Cardiac muscle cell (in vitro differentiated cells and primary cell): ENCODE measurements at places on chromosomes 2 and 18. TPM values are rescaled to one million over a fixed set of nuclear protein-coding genes. Genes with fewer than 3 reads are reported as not detected.

DNA sequence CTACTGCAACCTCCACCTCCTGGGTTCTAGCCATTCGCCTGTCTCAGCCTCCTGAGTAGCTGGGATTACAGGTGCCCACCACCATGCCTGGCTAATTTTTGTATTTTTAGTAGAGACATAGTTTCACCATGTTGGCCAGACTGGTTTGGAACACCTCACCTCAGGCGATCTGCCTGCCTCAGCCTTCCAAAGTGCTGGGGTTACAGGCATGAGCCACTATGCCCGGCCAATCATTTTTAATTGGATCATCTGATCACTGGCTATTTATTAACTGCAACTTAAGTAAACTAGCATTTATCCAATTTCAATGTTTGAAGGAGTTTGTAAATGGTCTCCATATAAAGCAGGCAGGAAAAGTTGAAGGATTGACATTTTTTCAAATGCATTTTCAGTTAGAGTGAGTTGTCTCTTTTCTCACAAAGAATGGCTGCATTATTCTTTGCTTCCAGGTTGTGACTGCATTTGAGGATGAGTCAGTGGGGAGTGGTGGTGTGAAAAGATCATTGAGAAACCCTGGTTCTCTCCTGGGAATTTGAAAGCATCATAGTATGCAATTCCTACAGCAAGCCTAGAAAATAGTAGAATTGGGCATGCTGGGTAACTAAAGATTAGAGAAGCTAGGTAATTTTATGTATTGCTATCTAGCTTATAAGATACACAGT is 431.1 kb upstream of the ZEB2 start:
- peak; percentile 88 for DNase-seq
- H3K36me3 ChIP-seq: no peaks in the 10 kb centered on the region
- H3K27ac ChIP-seq: no peak overlapping the region
- no peak overlapping the region for H3K4me3 ChIP-seq

DNA sequence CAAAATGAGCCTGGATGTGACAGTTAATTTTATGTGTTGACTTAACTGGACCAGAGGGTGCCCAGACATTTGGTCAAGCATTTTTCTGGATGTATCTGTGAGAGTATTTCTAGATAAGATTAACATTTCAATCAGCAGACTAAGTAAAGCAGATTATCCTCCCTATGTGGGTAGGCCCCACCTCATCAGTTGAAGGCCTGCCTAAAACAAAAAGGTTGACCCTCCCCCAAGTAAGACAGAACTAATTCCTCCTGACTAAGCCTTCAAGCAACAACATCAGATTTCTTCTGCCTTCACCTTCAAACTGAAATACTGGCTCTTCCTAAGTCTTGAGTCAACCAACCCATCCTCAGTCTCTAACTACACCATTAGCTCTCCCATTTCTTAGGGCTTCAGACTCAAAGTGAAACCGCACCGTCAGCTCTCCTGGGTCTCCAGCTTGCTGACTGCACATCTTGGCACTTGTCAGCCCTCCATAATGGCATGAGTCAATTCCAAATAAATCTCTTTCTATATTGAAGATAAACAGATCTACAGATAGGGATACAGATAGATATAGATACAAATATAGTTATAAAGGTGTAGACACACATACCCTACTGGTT is 47.9 kb downstream of the MEMO1 start:
- H3K4me1 ChIP-seq: peaks cover 5% of the 10 kb centered on the region
- no peak for DNase-seq
- H3K4me3 ChIP-seq: no peak overlapping the region
- no peak overlapping the region for H3K27ac ChIP-seq

- H3K4me1 ChIP-seq: no peaks in the 10 kb centered on the region
- no peaks in the 10 kb centered on the region for H3K36me3 ChIP-seq
- no peak for DNase-seq
- H3K4me3 ChIP-seq: no peak overlapping the region
Observed at GRCh38 chr2:239952665-239953417, 72.3 kb downstream of the NDUFA10 start.

Gene FARP2
- 24.4 and 26.5 TPM in 2 replicates for total RNA-seq
